ENCODE measurements at places on chromosomes 2 and 18. TPM values are rescaled to one million over a fixed set of nuclear protein-coding genes. Genes with fewer than 3 reads are reported as not detected.

HOXD13 gene
- total RNA-seq: not detected

ASXL3 gene
- 8.2 TPM for total RNA-seq

GRCh38 chr2:45009303-45009927 is at the start of gene SIX2:
Gene SIX2, minus strand, starts transcription at chr2:45009452. Its CDS starts 342 bp downstream, at chr2:45009110.
- peak within 1 kb of the TSS; percentile 52 for H3K4me3 ChIP-seq
- H3K36me3 ChIP-seq: no peaks in the 10 kb centered on the region
- H3K27me3 ChIP-seq: peaks cover 88% of the 10 kb centered on the region
- H3K4me1 ChIP-seq: peaks cover 31% of the 10 kb centered on the region

- no peaks in the 10 kb centered on the region for H3K4me1 ChIP-seq
- DNase-seq: no peak
- H3K27me3 ChIP-seq: no peaks in the 10 kb centered on the region
- H3K36me3 ChIP-seq: no peaks in the 10 kb centered on the region
- H3K4me3 ChIP-seq: no peak overlapping the region
Observed at GRCh38 chr2:192051533-192051932, 143.2 kb downstream of the TMEFF2 start.

DNA sequence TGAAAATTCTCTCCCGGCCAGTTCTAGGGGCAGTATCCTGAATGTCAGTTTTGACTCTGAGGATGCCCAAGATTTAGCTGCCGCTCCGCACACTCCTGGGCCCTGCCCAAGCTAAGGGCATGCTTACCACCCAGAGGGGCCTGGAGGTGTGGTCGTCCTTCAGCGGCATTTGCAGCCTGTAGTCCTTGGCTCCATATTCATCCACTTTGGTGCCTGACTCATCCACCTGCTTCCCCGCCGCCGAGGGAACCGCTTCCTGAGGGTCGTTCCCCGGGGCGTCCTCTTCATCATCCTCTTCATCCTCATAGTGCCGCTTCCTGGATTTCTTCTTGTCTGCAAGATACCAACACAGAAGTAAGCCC is 577 bp downstream of the ERCC3 start:
- H3K4me1 ChIP-seq: peaks cover 8% of the 10 kb centered on the region
- H3K36me3 ChIP-seq: peaks cover 35% of the 10 kb centered on the region
- peak overlapping the region; percentile 96 for H3K4me3 ChIP-seq
- DNase-seq: no peak

TPO gene
- total RNA-seq: not detected

LYG2 gene
- total RNA-seq: not detected

GRCh38 chr18:45658756-45659155 is 43.5 kb downstream of the SLC14A2 start:
- H3K4me3 ChIP-seq: no peak overlapping the region
- DNase-seq: no peak
- H3K36me3 ChIP-seq: no peaks in the 10 kb centered on the region
- no peak overlapping the region for H3K27ac ChIP-seq
- H3K4me1 ChIP-seq: peaks cover 16% of the 10 kb centered on the region

GRCh38 chr2:241554610-241555322 is 3.8 kb upstream of the BOK start:
- H3K4me1 ChIP-seq: peaks cover 2% of the 10 kb centered on the region
- H3K36me3 ChIP-seq: no peaks in the 10 kb centered on the region
- H3K4me3 ChIP-seq: no peak overlapping the region
- no peaks in the 10 kb centered on the region for H3K27me3 ChIP-seq
- DNase-seq: no peak

GRCh38 chr18:64717026-64717425 is 568.1 kb upstream of the LINC00305 start:
- H3K4me1 ChIP-seq: no peaks in the 10 kb centered on the region
- H3K27me3 ChIP-seq: no peaks in the 10 kb centered on the region
- DNase-seq: no peak
- H3K27ac ChIP-seq: no peak overlapping the region
- no peak overlapping the region for H3K4me3 ChIP-seq

DNA sequence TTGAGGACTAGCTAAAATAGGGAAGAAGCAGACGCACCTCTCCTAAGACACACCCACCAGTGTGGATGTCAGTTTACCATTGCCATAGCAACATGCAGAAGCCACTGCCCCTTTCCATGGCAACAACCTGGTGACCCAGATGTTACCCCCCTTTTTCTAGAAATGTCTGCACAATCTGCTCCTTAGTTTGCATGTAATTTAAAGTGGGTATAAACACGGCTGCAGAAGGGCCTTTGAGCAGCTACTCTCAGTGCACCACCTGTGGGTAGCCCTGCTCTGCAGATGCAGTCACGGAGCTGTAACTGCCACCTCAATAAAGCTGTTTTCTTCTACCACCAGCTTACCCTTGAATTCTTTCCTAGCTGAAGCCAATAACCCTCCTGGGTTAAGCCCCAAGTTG is 87.1 kb downstream of the FBXO15 start:
- H3K4me3 ChIP-seq: no peak overlapping the region
- no peak for DNase-seq
- no peak overlapping the region for H3K27ac ChIP-seq
- H3K4me1 ChIP-seq: no peaks in the 10 kb centered on the region

PROM2 gene
- total RNA-seq: 1.2 TPM

NOL4 gene
- 1.9 TPM for total RNA-seq

KHK gene
- total RNA-seq: 0.95 TPM

DNA sequence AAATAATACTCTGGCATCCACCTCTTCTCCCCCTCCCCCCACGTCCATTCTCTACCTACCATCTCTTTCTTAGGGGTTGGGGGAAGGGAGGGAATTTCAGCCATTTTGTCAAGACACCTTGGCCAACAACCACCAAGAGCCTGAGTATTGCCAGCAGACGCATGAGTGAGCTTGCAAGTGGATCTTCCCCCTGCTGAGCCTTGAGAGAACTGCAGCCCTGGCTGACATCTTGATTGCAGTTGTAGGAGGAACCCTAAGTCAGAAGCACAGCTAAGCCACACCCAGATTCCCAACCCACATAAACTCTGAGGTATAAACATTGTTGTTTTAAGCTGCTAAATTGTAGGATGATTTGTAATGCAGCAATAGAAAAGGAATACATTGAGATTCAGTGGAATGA is 165.6 kb downstream of the TMEFF2 start:
- DNase-seq: no peak
- no peaks in the 10 kb centered on the region for H3K4me1 ChIP-seq
- H3K27ac ChIP-seq: no peak overlapping the region
- H3K36me3 ChIP-seq: no peaks in the 10 kb centered on the region

GRCh38 chr2:102442967-102443828 is 20.2 kb downstream of the IL18RAP start:
- no peaks in the 10 kb centered on the region for H3K27me3 ChIP-seq
- DNase-seq: peak; percentile 8
- no peak overlapping the region for H3K27ac ChIP-seq
- H3K4me1 ChIP-seq: peaks cover 8% of the 10 kb centered on the region

IKZF2 gene
- total RNA-seq: 15.5 TPM

DNA sequence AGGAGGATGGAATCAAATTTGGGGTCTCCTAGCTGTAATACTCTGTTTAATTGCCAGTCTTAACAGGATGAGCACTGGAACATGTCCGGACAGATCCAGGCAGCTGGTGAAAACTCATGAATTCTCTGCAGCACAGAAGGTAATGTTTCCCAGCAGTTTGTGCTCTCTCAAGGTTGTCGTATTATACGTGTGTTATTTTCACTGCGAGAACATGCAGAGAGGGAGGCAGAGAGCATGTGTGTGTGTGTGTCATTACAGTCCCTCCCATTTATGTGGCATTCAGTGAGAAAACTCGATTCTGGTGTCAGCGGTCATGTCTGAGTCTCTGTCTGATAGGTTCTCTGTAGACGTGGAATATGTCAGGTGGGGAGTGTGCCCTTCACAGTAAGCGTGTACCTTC is 150.2 kb upstream of the POU3F3 start:
- H3K27me3 ChIP-seq: peaks cover 11% of the 10 kb centered on the region
- no peak overlapping the region for H3K4me3 ChIP-seq
- H3K27ac ChIP-seq: no peak overlapping the region
- H3K36me3 ChIP-seq: no peaks in the 10 kb centered on the region
- no peak for DNase-seq

DNA sequence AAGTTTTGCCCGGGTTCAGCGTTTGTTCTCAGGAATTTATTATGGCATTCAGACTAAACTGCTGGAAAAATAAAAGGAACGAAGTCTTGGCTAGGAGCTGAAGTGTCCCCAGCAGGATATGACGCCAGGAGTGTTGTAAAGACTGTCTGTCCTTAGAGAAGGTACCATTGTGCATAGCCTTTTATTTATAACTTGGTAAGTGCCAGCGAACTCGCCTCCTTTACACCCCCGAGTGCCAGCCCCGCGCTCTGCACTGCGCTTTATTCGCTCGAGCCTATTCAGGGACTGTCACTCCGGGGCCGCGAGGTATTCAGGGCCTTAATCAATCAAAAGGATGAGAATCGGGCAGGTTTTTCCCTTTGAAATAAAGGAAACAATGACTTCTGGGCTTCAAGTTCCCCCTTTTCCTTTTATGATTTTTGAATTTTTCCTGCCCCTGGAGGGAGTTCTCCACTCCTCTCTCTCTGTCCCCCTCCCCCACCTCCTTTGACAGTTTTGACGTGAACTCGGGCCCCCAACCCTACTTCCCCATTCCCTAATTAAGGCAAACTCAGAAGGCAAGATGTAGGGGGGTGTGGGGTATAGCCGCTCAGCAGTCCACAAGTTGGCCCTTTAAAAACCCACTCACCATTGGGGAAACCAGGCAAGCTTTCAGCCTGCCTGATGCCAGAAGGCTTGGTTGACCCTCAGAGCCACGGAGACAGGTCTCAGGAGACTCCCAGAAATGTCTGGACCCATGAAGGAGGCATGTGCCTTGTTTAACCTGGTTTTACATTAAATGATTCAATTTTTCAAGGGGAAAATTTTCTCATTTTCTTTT is 1.3 kb upstream of the PAX3 start:
- no peak for DNase-seq
- peaks cover 8% of the 10 kb centered on the region for H3K4me1 ChIP-seq
- no peaks in the 10 kb centered on the region for H3K36me3 ChIP-seq
- peak overlapping the region; percentile 73 for H3K4me3 ChIP-seq
- H3K27ac ChIP-seq: no peak overlapping the region
- peaks cover 73% of the 10 kb centered on the region for H3K27me3 ChIP-seq

- H3K4me3 ChIP-seq: no peak overlapping the region
- H3K4me1 ChIP-seq: no peaks in the 10 kb centered on the region
- peaks cover 2% of the 10 kb centered on the region for H3K27me3 ChIP-seq
- H3K36me3 ChIP-seq: no peaks in the 10 kb centered on the region
Observed at GRCh38 chr2:105652014-105652796, 92.5 kb upstream of the NCK2 start.

DNA sequence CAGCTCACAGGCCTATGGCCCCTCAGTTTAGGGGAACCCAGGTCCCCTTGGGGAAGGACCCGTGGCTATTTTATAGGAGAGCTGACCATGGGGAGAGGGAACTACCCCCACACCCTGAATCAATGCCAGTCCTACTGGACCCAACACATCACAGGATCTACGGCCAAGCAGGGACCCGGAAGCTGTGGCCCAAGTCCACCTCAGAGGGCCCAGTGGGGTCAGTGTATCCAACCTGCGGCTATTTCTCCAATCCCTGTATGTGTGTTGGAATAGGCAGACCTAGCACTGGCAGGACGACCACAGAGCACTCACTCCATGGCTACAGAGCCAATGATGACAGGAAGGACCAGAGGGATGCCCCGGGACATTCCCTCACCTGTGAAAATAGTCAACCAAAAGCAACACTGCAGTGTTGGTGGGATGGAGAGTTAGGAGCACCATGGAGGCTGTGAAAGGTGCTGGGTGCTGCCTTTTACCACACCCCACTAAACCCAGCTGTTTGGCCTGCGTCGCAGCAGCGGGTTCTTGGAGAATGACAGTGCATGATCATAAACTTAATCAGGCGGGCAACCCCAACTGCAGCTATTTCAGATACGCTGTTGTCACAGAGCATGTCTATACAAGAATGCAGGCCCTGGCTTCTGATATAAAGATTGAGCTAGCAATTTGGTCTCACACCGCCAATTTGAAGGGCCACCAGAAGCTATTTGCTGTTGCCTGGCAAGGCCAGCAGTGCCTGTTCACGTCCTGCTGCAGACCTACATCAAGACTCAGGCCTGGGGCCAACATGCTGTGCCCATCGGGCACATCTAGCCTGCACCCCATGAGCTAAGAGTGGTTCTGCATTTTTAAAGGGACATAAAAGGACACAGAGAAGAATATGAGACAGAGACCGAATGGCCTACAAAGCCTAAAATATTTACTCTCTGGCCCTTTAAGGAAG is 110.4 kb downstream of the EIPR1 start:
- no peak overlapping the region for H3K4me3 ChIP-seq
- no peak overlapping the region for H3K27ac ChIP-seq
- H3K27me3 ChIP-seq: no peaks in the 10 kb centered on the region
- H3K4me1 ChIP-seq: no peaks in the 10 kb centered on the region
- H3K36me3 ChIP-seq: no peaks in the 10 kb centered on the region
- no peak for DNase-seq

GAD1 gene
- 4.7 TPM for total RNA-seq

GRCh38 chr2:53987336-53987921 is 16.6 kb upstream of the PSME4 start:
- no peaks in the 10 kb centered on the region for H3K36me3 ChIP-seq
- no peaks in the 10 kb centered on the region for H3K27me3 ChIP-seq
- peak; percentile 90 for DNase-seq
- H3K4me1 ChIP-seq: peaks cover 4% of the 10 kb centered on the region

CHRNG gene
- not detected for total RNA-seq

- no peaks in the 10 kb centered on the region for H3K36me3 ChIP-seq
- H3K27me3 ChIP-seq: no peaks in the 10 kb centered on the region
- H3K4me3 ChIP-seq: no peak overlapping the region
- no peaks in the 10 kb centered on the region for H3K4me1 ChIP-seq
Observed at GRCh38 chr2:100137318-100137717, 5.1 kb downstream of the AFF3 start.

DNA sequence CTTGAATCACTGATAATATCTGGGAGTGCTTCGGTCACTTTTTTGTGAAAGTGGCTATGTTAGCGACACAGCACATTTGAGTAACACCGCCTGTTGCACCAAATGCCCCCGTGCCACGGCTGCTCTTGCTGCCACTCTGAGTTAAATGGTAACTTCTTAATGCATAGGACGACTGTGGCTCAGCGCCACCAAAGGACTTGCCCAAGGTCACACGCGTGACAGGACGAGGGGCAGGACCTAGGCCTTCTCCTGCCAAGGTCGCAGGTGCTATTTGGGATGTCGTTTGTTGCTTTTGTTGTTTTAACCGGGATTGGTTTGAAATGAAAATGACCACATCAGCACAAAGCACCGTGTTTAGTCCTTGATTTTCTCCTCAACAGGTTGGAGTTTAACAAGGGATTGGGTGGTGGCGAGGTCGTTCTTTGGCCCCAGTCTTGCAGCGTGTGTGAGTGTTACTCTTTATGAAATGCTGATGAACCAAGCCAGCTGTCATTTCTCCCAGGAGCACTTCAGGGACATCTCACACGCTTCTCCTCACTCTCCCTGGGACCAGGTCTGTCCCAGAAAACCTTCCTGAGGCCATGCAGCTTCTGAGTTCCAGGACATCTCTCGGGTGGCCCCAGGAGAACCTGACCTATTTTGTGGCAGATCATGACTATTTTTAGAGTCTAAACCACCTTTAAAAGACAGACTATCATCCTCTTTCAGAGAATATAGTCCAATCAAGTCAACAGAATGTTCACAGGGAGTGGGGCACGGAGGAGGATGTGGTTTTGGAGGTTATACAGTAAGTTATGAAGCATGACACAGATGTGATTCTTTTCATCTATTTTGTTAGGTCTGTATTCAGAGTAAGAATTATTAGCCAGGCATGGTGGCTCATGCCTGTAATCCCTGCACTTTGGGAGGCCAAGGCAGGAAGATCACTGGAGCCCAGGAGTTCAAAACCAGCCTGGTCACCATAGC is 49.9 kb downstream of the MTCL1 start:
- H3K4me3 ChIP-seq: no peak overlapping the region
- H3K36me3 ChIP-seq: peaks cover 10% of the 10 kb centered on the region
- peak; percentile 89 for DNase-seq
- H3K4me1 ChIP-seq: peaks cover 49% of the 10 kb centered on the region

GRCh38 chr2:208172125-208172524 is 8.7 kb upstream of the CRYGA start:
- no peaks in the 10 kb centered on the region for H3K27me3 ChIP-seq
- H3K27ac ChIP-seq: no peak overlapping the region
- DNase-seq: no peak
- no peaks in the 10 kb centered on the region for H3K36me3 ChIP-seq
- no peaks in the 10 kb centered on the region for H3K4me1 ChIP-seq
